Esophagus mucosa (tissue), 1 donor: ENCODE measurements at places on chromosomes 1 and 21. TPM values are rescaled to one million over a fixed set of nuclear protein-coding genes. Genes with fewer than 3 reads are reported as not detected.
A peak's percentile ranks its signal among the peaks of the same experiment; 100 is the strongest.

PCSK9 gene
- 18.3 TPM for total RNA-seq

GNAT2 gene
- not detected for total RNA-seq

DNA sequence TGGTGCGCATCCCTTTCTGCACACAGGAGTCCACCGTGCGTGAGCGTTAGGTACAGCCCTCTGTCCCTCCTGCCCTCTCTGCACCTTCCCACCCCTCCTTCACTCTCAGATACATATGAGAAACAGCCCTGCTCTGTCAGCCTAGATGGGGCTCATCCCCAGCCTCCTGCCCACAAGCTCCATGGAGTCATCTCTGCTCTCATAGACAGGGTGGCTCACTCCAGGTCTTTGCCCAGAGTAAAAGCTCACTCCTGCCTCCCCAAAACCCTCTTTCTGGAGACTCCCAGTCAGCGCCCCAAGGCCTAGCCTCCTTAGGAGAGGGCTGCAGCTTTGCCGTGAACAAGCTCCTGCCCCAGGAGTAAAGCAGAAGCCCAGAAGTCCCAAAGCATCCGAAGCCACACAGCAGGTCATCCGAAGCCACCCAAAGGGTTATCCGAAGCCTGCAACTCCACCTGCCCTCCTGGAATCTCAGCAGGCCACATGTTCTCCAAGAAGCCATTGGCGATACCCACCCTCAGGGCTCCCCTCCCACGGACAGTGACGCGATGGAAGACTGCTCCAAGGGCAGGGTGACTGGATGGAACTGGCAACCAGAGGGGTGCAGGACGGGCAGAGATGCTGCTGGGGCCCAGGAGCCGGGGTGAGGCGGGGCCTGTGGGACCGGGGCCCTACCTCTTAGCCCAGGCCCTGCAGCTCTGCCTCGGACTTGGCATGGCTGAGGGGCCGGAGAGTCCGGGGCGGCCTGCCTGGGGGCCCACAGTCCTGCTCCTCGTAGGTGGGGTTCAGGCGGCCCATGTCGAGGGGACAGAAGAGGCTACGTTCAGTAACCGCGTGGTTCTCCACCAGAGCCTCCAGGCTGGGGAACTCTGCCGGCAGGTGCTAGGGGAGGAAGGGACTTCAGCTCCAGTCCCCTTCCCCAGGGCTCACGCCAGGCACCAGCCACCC is 3.6 kb upstream of the KIF17 start:
- ATAC-seq = no peak

GRCh38 chr1:17070163-17070525 is 16.3 kb upstream of the SDHB start:
- no peak for ATAC-seq

GRCh38 chr21:46037331-46038325 is 56.1 kb downstream of the COL6A1 start:
- ATAC-seq = no peak

- no peak for ATAC-seq
Observed at GRCh38 chr1:10308001-10308400, 90.9 kb upstream of the PGD start.

DNA sequence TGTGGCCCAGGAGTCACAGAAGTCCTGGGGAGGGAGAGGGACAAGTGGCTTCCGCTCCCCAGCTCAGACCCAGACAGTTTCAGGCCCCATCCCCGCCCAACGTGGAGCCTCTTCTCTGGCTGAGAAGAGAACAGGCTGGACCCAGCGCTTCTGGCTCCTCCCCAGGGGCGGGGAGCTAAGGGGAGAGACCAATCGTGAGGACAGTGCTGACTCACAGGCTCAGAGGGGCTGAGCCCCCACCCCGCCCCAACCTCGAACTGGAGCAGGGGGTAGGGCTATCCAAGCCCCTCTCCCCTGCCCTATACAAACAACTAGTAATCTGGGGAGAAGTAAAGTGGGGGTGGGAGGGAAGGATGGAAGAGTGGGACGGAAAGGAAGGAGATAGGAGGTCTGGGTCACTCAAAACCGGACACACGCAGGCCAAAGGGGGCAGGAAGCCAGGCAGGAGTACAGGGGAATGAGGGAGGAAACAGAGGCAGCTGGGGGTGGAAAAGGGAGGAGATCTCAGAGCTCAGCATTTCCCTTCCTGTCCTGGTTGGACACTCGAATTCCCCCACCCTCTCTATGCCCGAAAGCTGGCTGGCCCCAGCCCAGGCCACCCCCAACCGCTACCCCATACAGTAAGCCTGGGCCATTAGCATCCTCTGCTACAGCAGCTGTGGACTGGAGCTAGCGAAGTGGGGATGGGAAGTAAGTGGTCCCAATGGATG is at the start of gene SHC1:
TSS of gene SHC1 (minus strand) at position 117 of the 710 bp plus-strand sequence. CDS start 221 bp downstream, outside the sequence.
- ATAC-seq = peak; percentile 57

DNA sequence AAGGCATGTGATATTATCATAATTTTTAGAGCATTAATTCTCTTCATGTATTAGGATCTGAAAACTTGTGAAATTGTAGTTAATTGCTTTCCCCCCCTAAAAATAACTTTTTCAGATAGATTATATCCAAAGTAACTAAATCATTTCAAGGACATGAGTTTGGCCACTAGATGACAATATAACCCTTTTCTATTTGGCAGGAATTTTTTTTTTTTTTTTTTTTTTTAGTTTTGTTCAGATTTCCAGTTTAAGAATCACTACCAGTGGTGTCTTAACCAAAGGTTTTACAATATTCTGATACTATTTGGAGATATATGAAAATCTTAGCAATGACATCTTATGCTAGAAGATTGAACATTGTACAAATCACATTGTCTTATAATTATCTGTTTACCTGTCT is 370.8 kb downstream of the AMY1C start:
- ATAC-seq = no peak
